Activated T-helper 1 cell treated with Interleukin-2 at 50 U/mL for 16 hours (primary cell): ENCODE measurements at places on chromosomes 7 and 10.
A peak's percentile ranks its signal among the peaks of the same experiment; 100 is the strongest.

DNA sequence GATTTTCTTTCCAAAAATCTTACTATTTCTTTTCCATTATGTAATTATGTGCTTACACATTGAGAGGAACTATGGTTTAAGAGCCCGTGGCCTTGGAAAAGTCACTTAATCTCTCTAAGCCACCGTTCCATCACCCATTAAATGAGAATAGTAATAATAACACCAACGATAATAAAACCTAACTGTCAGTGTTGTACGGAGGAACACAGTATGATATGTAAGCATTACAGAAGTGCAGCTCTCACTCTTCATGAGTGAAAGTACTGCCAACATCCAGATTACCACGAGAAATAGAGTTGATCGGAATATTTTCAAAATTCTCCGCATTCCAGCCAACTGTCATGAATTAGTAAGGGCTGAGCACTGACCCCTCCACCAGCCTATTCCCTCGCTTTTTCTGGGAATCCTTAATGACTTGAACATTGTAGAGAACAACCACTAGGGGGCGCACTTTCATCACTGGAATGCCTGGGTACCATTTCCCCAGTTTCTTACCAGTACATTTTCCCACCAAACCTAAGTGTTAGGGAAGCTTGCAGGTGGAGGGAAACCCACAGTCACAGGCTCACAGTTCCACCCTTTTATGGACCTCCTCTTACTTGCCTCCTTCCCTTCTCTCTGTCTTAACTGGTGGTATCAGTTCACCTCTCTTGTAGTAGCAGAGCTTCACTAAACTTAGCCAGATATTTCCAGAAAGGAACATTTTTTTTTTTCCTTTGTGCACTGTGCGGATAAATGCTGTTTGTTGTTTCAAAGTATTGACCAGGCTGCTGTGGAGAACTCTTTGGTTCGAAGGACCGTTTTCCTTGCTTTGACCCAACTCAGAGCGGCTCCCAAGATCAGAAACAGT is 27.8 kb downstream of the NKX2-3 start:
- peak; percentile 5 for DNase-seq

DNA sequence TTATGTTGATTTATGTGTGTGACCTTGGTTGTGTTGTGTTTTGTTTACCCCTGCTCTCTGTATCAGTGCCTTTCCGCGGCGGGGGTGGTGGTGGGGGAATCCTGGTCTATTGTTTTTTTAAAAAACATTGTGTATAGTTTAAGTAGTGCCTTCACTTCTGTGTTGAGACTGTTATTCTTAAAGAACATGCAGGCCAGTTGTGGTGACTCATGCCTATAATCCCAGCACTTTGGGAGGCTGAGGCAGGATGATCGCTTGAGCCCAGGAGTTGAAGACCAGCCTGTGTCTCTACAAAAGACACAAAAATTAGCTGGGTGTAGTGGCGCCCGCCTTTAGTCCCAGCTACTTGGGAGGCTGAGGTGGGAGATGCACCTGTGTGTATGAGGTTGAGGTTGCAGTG is 429.0 kb upstream of the LRGUK start:
- no peak for DNase-seq

DNA sequence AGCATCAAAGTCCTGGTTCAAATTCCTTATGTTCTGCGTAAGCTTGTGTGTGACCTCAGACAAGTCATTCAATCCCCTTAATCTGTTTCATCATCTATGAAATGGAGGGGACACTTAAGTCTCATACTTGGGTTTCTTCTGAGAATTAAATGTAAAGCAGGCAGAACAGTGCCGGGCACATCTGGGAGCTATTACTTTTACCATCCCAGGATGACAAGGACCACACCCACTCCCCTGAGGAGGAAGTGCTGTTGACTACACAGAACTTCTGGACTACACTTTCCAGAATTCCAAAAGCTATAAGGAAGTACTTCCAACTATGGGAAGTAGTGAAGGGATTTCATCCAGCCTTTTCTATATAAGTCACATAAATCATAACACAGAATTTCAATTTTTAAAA is 294.9 kb downstream of the IPMK start:
- no peak for DNase-seq

GRCh38 chr7:151349507-151349853 is 7.9 kb downstream of the NUB1 start:
- DNase-seq = no peak

DNA sequence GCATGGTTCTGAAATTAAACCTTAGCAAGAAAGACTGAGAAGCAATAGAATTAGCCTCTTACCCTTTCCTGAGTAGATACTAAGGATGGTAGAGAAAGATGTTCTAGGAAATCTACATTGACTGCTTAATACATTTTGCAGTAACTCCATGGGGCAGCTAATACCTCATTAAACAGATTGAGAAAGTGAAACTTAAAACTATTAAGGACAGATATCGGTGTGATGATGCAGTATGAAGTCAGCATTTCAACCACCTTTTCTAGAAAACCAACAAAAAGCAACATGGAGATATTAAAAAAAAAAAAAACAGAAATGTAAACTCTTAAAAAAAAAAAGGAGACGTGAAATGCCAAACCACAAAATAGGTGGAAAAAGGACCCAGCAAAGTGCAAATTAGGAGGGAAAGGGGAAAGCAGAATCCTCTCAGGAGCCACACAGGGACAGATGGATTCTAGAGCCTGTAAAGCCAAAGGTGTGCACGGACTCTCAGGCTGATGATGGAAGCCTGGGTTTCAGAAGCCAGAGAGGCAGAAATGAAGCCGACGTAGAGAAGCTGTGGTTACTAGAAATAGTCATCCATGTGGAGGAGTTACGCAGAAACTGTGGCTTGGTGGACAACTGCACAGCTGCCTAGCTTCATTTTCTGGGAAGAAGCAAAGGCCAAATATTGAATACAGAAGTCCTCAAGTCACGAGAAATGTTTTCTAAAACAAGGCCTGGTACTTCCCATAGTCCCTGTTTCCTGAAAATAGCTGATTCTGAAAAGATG is 38.1 kb upstream of the GPR141 start:
- no peak for DNase-seq

- DNase-seq = no peak
Measured at GRCh38 chr10:7610651-7611389, 55.9 kb downstream of the ITIH5 start.

DNA sequence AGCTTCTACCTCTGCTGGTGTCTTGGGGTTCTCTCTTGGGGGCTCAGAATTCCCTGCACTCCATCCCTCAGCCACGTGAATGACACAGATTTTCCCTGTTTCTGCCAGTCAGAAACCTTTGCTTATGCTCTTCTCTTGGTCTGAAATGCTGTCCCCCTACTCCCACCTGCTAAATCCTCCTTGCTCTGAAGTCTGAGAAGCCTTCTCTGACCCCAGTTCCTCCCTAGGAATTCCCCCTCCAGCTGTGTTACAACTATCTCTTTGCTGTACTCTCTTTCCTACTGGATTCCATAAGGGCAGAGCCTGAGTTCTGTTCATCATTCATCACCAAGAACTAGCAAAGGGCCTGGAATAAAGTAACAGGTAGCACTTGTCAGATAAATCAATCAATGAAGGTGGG is 33.6 kb upstream of the AKR1E2 start:
- no peak for DNase-seq

DNA sequence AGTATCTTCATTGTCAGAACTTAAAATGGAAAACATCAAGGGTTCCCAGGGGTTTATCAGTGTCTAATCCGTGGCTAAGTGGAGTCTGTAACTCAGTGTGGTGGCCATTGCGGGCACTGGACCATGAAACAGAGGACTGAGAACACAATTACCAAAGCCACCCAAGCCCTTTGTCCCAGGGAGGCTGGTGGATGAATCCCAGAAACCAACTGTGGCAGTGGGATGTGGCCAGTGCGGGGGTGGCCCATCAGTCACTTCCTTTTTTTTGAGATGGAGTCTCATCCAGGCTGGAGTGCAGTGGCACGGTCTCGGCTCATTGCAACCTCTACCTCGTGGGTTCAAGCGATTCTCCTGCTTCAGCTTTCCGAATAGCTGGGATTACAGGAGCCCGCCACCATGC is 61.8 kb downstream of the TACC2 start:
- no peak for DNase-seq

- DNase-seq = no peak
Measured at GRCh38 chr7:44184873-44185446, 4.3 kb downstream of the GCK start.

- DNase-seq = no peak
Measured at GRCh38 chr7:157827045-157827862, 490.4 kb downstream of the DNAJB6 start.

GRCh38 chr7:147912946-147913638 is 677.5 kb upstream of the C7orf33 start:
- DNase-seq = no peak

GRCh38 chr10:22831586-22831985 is 96.3 kb upstream of the ARMC3 start:
- no peak for DNase-seq

DNA sequence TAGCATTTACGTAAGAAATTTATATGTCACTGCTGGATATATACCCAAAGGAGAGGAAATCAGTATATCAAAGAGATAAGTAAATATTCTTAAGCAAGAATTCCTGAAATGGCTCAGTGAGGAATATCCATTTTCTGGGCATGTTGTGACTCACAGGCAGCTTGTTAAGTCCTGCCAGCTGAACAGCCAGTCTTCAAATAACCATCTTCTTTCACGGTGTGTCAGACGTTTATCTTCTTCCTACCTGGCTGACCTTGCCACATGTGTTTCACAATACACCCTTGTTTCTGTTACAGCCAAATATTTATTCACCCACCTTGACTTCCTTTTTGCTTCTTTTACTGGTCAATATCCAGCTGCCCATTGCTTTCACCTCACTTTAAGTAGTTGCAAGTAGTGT is 648.1 kb downstream of the ANKRD7 start:
- no peak for DNase-seq

DNA sequence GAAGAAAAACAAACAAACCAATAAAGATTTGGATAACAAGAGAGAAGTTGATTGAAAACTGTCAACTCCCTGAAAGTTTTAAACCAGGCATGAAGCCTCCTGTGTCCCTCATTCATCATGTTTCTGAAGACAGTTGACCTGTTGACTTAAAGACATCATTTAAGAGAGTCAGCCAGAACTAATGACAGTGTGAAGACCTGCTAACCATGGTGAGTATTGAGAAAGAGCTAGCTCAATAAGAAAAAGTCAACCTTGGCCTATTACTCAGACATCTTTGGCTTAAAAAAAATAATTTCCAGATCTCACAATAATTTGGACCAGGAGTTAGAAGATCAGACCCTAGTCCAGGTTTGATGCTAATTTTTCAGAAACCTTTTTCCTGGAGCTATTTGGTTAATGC is 45.3 kb upstream of the ANKRD1 start:
- no peak for DNase-seq

GRCh38 chr7:152860310-152860709 is 100.8 kb downstream of the ACTR3B start:
- no peak for DNase-seq

- DNase-seq = no peak
Measured at GRCh38 chr10:62527019-62527827, 153.1 kb downstream of the ZNF365 start.

DNA sequence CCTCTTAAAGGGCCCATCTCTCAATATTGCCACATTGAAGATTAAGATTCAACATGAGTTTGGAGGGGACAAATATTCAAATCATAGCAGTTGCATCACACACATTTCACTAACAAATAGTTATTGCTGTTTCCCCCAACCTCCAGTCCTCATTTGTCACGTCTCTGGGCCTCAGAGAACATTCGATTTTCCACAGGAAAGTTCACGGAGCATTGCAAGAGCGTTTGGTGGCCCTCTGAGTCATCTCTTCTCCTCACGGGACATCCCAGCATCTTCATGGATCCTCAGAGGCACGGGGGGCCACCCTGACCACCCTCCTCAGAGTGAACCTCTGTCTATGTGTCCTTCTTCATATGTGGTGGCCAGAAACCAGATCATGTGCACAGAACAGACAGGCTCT is 50.3 kb upstream of the CHST15 start:
- no peak for DNase-seq

GRCh38 chr10:111200505-111201186 is 123.8 kb downstream of the ADRA2A start:
- DNase-seq = no peak

- no peak for DNase-seq
Measured at GRCh38 chr7:38027884-38028455, 107.5 kb downstream of the EPDR1 start.

GRCh38 chr10:48473704-48474103 is 131.2 kb downstream of the ARHGAP22 start:
- no peak for DNase-seq

DNA sequence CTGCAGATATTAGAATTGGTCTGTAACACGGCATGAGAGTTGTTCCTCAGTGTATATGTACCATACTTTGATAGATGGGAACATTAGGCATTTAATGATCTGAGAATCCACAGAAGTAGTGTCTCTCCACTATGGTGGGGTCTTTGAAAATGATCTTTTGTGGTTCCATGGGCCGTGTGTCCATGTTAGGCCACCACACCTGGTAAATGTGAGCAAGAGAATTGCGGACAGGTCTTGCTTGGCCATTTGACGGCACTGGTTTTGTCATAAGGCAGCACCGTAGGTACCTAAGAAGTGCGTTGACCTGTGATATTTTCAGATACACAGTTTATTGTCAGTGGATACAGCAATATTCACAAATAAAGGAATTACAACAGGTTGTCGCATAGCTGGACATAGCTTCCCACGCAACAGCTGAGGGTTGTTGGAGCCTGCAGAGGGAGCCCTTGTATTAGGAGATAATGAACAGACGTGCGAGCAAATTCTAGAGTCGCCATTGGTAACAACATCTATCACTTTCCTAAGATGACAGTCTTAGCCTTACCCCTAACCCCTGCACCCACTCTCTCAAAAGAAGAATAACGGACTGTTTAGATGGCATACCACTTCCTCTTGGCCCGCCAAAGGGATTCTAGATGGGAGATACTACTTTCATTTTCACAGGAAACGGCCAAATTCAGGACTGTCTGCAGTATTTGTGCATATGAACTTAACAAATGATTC is 111.4 kb downstream of the COL28A1 start:
- DNase-seq = peak; percentile 4

GRCh38 chr10:32790483-32790882 is 167.5 kb downstream of the ITGB1 start:
- no peak for DNase-seq

DNA sequence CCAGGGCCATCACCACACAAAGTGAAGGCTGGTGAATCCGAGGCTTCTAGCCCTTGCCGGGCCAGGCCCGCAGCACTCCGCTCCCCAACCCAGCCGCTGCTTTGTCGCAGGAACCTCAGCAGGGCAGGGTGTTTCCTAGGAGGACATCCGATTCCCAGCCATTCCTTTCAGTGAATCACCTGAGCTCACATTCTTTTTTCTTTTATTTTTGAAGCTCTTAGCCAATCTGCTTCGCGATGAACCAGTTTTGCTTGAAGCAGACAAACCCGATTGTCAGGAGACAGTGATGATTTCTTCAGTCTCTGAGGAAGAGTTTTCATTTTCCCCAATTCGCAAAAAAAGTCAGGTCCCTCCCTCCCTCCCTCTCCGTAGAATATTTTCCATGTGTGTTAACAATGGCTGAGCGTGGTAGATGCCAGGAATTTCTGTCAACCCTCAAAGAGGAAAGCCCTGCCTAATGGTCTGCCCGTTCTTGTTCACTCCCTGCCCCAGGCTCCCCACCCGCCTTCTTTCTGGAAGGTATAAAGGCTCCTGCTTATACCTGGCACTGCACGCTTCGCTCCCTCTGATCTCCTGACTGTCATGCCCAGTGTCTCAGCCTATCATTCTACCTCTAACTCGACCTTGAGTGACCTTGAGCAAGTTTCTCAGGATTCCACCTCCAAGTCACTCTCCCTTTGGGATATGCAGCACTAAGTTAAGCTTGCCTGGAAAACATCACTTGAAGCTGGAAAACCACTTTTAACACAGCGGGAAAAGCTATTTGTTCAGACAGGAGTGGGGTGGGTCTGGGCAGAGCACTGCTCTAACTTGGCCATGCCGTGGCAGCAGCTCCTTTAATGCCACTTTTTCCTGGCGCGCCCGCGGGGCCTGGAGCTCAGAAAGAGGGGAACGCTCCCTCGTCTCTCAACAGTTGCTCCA is 35.1 kb downstream of the EGFR start:
- no peak for DNase-seq
